WTC11 (cell line): ENCODE measurements at places on chromosomes 1 and 21. TPM values are rescaled to one million over a fixed set of nuclear protein-coding genes. Genes with fewer than 3 reads are reported as not detected.

- H3K4me3 ChIP-seq, result no peak overlapping the region
- no peak for DNase-seq
- peaks cover 11% of the 10 kb centered on the region for H3K36me3 ChIP-seq
- H3K27me3 ChIP-seq, result peaks cover 11% of the 10 kb centered on the region
These were observed 303.5 kb upstream of the KAZN start for GRCh38 chr1:14294860-14295536.

- H3K27me3 ChIP-seq, result no peaks in the 10 kb centered on the region
- DNase-seq, result peak; percentile 67
- H3K36me3 ChIP-seq, result peaks cover 18% of the 10 kb centered on the region
- H3K27ac ChIP-seq, result peak overlapping the region; percentile 80; the same call in 1 of the 2 replicates
- peaks cover 16% of the 10 kb centered on the region for H3K4me1 ChIP-seq
These were observed 17.2 kb downstream of the CC2D1B start for GRCh38 chr1:52348704-52349300.

KCNK2 gene
- total RNA-seq, result 0.15 to 0.46 TPM (median 0.34 TPM) in 3 replicates

VCAM1 gene
- total RNA-seq, result 0.07 to 0.64 TPM in 2 of 3 replicates, not detected in the other

GJB5 gene
- total RNA-seq, result 0.55 to 0.96 TPM (median 0.89 TPM) in 3 replicates

- no peak overlapping the region for H3K4me3 ChIP-seq
- H3K36me3 ChIP-seq, result no peaks in the 10 kb centered on the region
- DNase-seq, result no peak
- no peak overlapping the region for H3K27ac ChIP-seq
- no peaks in the 10 kb centered on the region for H3K27me3 ChIP-seq
These were observed 43.6 kb downstream of the ZBTB8OS start for GRCh38 chr1:32606565-32607371.

SHISAL2A gene
- 0.60 to 1.7 TPM (median 1.4 TPM) in 3 replicates for total RNA-seq

GRCh38 chr1:150663321-150663720 lies 33.6 kb downstream of the GOLPH3L start:
- no peaks in the 10 kb centered on the region for H3K4me1 ChIP-seq
- H3K27ac ChIP-seq, result no peak overlapping the region
- no peaks in the 10 kb centered on the region for H3K27me3 ChIP-seq
- DNase-seq, result no peak
- H3K4me3 ChIP-seq, result no peak overlapping the region
- peaks cover 49% of the 10 kb centered on the region for H3K36me3 ChIP-seq

PGLYRP4 gene
- total RNA-seq, result not detected in 3 replicates
